NK-92 treated with Interleukin-12 subunit alpha and Interleukin-12 subunit beta, amount 100 ng/mL, for 24 hours (cell line): ENCODE measurements at places on chromosomes 7 and 10.
A peak's percentile ranks its signal among the peaks of the same experiment; 100 is the strongest.

GRCh38 chr7:3463696-3464095 lies 162.6 kb downstream of the SDK1 start:
- no peak for DNase-seq

- no peak for DNase-seq
Observed at GRCh38 chr10:27145937-27146336, 8.2 kb downstream of the YME1L1 start.

DNA sequence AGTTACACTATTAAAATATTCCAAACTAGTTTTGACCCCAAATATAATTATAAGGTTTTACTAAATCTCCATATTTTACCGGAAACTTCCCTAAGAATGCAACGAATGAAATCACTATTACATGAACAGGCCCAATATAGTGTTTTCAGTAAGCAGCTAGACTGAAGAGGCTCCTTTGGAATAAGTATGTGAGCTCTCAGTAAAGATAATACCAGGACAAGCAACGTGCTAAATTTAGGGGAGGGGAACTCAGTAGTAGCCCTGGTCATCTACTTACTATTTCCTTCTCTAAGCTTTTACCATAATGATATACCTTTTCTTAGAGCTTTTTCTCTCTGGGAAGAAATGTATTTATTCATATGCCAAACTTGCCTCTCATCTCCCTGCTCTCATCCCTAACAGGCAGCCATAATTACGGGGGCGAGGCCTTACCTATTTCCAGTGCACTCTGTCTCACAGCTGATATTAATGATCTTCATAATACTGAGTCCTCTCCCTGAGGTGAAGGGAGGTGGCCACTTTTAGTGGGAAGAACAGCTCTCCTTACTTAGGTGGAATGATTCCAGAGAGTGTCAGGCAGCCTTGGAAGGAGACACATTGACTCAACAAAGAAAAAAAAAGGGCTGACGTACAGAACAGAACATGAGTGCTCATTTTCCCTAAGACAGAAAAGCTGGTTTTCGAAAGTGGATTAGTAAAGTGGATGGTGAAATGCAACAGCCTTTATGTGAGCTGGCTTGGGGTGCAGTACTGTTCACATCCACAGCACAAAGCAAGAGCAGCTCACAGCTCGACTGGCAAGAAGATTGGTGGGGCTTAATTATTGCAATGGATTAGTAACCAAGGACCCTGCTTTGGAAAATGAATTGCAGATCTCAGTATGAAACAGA lies 165.4 kb downstream of the GLI3 start:
- DNase-seq = no peak

GRCh38 chr7:39355664-39356063 lies 210.5 kb upstream of the YAE1 start:
- DNase-seq = no peak

DNA sequence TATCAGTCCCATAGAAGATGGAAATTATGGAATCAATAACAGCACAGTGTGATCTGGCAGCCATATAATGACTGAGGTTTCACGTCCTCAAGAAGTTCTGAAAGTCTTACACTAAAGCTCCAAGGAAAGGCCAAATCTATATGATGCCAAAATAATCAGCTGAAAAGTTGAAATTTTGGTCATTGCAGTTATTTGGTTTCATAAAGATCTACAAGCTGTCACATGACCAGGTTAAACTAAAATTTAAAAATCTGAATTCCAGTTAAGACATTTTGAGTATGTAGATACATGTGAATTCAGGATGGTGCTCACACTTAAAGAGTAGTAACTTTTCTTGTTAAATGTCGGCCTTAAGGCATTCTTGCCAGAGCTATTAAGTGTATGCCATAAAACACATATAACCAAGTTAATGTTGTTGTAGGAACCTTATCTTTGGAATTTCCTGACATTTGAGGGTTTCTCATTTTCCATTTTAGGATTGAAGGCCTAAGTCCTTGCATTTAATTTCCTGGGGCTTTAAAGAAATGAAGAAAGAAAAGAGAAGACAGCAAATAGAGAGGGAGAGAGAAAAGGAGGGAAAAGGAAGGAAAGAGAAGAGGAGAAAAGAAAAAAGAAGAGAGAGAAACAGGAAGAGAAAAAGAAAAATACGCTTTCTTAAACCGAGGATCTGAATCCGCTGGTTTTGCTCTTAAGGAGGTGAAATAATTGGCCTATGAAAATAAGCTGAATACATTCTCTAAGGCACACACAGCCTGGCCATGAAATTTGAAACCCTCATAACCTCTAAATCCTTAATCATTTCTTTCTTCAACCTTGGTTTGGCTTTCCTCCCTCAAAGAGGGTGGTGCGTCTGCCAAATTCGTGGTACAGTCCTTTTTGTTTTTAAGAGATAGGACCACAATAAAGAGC lies 43.8 kb downstream of the DENND2A start:
- DNase-seq = no peak

GRCh38 chr10:58322072-58322834 lies 12.6 kb upstream of the UBE2D1 start:
- DNase-seq = no peak

DNA sequence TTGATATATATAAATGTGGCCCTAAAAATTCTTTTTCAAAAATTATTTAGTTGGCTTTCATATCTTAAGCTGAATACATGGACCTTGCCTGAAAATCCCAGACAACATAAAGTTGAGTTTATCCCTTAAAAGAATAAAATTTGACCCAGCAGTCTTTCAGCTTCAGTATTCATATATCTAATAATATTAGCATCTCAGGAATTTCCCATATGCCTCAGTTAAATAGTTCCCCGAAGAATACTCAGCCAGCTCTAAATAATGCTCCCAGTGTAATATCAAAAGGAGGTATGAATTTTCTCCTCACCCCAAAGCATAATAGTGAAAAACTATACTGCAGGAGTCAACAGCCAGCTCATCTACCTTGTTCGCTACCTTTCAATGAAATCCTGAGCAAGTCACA lies 145.9 kb downstream of the CTNNA3 start:
- DNase-seq = no peak

GRCh38 chr10:14519785-14520184 lies 189.1 kb upstream of the FRMD4A start:
- no peak for DNase-seq

DNA sequence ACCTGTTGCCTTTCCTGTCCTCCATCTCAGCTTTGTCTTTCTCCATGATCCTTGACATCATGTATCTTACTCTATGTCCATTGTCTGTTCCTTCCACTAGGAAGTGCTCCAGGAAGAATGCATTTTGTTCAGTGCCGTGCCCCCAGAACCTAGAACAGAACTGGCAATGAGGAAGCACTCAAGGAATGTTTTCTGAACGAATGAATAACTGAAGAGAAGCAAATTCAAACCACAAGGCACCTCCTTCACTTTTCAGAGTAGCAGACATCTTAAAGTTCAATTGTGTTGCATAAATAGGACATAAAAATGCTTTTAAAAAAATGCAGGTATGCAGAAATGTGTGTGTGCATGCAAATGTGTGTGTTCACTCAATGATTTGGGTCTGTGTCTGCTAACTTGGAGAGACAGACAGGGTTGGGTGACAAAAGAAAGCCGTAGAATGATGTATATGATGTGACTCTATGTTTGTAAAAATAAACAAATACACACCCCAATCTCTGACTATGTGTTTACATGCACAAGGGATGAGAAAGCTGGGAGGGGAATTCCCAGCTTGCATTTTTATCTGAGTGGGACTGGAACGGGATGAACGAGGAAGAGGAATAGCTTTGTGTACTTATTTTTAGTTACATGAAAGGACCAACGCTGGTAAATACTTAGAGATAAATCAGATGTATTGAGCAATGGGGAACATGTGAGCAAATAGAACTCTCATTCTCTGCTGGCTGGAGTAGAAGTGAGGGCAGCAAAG lies 237.7 kb downstream of the FANK1 start:
- DNase-seq = no peak

DNA sequence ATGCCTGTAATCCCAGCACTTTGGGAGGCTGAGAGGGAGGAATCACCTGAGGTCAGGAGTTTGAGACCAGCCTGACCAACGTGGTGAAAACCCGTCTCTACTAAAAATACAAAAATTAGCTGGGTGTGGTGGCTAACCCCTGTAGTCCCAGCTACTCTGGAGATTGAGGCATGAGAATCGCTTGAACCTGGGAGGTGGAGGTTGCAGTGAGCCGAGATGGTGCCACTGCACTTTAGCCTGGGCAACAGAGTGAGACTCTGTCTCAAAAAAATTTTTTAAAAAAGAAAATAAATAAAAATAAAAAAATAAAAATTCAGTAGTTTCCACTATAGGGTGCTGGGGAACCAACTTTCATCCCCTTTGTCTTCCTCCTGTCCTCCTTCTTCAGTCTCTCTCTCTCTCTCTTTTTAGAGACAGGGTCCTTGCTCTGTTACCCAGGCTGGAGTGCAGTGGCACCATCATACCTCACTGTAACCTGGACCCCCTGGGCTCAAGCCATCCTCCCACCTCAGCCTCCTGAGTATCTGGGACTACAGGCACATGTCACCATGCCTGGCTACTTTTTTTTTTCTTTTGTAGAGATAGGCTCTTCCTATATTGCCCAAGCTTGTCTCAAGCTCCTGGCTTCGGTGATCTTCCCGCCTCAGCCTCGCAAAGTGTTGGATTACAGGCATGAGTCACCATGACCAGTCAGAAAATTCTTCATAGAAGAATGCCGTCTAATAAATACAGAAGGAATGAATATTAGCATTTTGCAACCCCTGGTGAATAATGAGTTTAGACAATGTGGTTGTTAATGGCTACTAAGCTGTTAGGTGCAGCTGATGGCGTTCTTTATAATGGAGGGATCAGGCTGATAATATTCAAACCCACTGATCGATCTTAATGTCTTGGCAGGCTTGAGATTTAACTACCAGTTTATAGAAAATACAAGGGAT lies 20.6 kb downstream of the RBM20 start:
- DNase-seq = no peak

GRCh38 chr10:533186-533585 lies 156.3 kb downstream of the DIP2C start:
- no peak for DNase-seq

DNA sequence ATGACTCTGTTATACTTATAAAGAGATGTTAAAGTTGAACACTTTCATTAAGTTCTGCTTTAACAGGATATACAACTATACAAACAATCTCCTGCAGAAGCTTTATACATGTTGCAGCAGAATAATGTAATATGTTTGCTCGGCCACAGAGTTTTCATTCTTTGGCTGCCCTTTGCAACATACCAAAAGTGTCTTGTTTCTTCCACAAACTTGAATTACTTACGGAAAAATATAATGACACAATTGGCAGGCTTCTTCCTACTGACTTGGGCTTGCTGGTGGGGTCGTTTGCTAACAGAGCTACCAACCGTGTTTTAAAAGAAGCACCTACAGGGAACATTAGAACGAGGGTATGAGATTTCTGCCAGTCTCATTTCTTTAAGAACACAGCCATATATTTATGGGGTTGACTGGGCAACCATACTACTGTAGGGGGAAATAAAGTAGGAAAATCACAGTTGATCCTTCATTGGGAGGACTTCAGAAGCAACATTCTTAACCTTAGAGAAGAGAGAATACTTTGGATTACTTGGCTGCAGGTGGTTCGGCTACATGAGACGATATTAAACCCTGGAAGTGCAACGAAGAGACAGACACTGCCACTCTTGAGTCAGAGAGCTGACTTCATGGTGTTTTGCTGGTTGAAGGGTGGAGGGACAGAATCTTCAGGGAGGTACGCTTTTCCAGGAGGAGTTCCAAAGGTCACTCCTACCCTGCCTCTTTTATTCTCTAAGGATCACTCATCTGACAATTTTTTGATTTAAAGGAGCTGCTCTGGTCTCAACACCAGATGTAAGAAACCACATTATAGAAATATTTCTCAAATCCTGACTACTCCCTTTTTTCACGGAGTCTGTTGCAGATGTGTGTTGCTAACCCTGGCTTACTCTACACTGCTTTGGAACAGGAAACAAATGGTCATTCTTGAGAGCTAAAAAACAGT lies 123.9 kb downstream of the SEMA3C start:
- DNase-seq = no peak

DNA sequence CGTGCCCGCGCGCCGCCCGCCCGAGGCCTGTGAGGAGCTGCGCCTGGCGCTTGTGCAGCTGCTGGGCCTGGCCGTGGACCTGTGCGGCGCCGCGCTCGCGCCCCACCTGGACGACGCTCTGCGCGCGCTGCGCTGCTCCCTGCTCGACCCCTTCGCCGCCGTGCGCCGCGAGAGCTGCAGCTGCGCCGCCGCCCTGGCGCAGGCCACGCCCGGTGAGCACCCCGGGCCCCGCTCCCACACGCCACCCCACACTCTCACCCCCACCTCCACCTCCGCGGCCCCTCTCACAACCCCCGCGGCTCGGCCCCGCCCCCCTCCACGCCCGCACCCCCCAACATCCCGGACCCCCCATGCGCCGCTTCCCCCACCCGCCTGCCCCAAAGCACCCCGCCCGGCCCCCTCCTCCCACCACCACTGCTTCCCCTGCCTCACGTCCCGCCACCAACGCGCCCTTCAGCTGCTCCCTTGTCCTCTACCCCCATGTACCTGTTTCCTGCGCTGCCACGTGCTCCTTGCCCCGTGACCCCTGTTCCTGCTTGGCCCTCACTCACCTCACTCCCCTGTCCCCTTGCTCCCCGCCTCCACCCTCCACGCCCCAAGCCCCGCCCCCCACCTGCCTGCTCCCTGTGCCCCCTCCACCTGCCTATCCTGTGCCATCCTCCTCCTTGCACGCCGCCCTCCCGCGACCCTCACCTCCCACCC lies at the start of gene PRKAR1B:
Gene PRKAR1B (minus strand): TSS at position 178 of the 702 bp plus-strand sequence. CDS start 15,776 bp downstream, outside the sequence.
- DNase-seq = peak; percentile 56

GRCh38 chr7:31758755-31759154 lies 71.7 kb downstream of the PPP1R17 start:
- DNase-seq = no peak
